ENCODE measurements at places on chromosomes 5 and 9.
A peak's percentile ranks its signal among the peaks of the same experiment; 100 is the strongest.

- DNase-seq: no peak
Observed at GRCh38 chr5:132746954-132747615, at the start of gene CCNI2. TSS of gene CCNI2 (plus strand) at chr5:132747426. CDS start at chr5:132747496, 70 bp downstream.

GRCh38 chr5:137651022-137651421 is 84.9 kb downstream of the KLHL3 start:
- DNase-seq: no peak

GRCh38 chr5:75156585-75156984 is 80.1 kb downstream of the ANKRD31 start:
- no peak for DNase-seq

DNA sequence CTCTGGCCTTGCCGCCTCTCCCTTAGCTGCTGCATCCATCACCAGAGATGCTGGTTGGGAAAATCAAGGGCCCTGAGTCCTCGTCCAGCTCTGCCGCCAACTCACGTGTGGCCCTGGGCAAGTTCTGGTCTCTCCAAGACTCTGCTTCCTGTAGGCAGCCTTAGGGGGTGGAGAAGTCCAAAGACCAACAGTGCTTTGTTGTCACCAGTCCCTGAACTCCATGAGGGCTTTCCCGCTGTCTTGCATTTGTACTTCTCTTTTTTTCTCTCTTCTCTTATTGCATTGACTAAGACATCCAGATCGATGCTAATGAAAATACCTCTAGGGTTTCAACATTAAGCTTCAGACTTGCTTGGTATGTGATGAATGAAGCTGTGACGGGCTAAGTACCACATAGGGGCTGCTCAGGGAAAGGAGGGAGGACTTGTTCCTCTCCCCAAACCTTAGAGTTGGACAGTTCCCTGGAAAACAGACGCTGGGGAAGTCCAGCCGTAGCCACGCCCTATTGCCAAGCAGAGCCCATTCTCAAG is 63.7 kb upstream of the STXBP1 start:
- DNase-seq: no peak

DNA sequence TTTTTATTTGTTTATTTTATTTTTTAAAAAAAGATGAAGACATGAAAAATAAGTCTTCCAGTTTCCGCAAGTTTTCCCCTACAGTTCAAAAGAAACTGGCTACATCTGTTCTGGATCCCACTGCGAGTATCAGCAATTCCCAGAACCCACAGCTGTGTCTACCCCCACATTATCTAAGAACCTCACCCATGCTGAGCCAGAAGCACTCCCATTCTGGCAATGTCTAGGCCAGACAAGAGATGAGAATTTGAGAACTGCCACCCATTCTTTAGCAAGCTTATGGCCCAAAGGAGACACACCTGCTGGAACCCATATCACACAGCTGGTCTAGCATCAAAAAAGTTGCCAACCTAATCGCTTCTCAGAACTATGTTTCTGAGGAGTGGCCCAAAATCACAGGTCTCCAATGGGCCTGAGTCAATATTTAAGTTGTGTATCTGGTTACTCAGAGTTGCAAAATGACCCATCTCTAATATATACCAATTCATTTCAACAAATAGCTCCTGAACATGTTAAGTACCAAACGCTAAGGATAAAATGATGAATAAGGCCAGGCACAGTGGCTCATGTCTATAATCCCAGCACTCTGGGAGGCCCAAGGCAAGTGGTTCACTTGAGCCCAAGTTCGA is 27.1 kb downstream of the MTMR12 start:
- DNase-seq: no peak

GRCh38 chr9:29144476-29144875 is 1571.2 kb upstream of the C9orf72 start:
- no peak for DNase-seq

DNA sequence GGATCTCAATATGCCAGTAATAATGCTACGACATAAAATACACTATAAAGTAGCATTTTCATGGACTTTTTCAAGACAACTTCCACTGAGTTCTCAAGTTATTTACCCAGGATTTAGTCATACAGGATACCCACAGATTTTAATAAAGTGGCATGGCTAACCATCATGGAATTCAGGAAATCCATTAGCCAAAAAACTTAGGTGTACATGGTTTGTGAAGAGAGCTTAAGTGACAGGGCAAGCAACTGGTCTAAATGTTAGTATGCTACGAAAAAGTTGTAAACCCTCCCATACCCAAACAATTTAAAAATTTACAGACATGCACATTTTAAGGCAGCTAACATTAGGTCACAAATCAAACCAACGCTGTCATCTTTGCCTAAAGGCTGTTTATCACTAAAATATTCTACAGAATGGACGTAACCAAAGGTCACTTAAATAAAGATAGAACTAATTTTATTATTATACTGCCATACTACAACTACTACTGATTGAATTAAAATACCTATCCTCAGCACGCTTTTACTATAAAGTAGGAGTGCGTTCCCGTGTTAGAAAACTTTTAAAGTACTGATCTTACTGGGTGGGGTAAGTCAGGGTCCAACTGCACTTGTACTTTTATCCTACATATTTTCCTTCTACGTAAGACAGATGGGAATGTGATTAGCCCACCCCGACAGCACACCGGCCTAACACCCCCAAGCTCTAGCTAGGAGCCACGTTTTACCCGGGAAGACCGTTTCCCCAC is 1.1 kb downstream of the UBTD2 start:
- DNase-seq: no peak

GRCh38 chr5:178145965-178146820 is 7.5 kb downstream of the NHP2 start:
- no peak for DNase-seq

DNA sequence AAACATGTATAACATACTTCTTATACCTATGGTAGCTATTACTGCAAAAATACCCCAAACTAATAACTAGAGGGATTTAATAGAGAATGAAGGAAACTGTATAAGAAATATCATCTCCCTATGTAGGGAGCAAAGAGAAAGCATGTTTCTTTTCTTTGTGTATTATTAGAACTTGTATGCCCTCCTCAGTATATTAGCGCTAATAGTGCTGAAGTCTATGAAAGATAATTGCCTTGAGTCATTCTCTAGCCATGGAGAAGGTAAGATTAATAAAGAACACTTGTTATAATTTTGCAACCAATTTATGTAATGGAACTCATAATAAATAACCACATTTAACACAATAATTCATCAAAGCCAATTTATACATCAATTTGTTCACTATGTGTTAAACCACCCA is 329.2 kb downstream of the TMEM232 start:
- no peak for DNase-seq

DNA sequence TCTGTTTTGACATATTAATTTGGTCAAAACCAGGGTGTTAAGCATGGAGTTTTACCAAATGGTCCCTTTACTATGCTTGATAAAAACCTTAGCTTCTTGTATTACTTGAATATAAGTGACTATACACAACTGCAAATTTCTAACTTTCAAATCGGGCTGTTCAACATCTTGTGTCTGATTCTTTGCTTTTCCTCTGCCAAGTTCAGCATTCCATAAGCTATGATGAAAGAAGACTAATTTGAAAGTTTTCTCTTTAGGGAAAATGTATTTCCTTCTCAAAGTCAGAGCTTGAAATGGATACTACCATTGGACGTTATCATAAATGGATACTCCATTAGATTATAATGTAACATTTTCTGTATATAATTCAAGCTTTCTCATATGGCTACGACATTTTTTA is 792.9 kb downstream of the EFNA5 start:
- no peak for DNase-seq

- DNase-seq: no peak
Observed at GRCh38 chr9:15622318-15622971, 69.6 kb downstream of the CCDC171 start.

- no peak for DNase-seq
Observed at GRCh38 chr5:142939006-142939405, 168.8 kb downstream of the ARHGAP26 start.

GRCh38 chr5:174146556-174146955 is 101.0 kb downstream of the NSG2 start:
- DNase-seq: no peak

- no peak for DNase-seq
Observed at GRCh38 chr5:142280066-142281007, 44.5 kb downstream of the SPRY4 start.

- no peak for DNase-seq
Observed at GRCh38 chr5:72123764-72124376, 16.6 kb downstream of the MAP1B start.

- peak; percentile 32 for DNase-seq
Observed at GRCh38 chr5:147188200-147189108, 46.4 kb upstream of the STK32A start.

DNA sequence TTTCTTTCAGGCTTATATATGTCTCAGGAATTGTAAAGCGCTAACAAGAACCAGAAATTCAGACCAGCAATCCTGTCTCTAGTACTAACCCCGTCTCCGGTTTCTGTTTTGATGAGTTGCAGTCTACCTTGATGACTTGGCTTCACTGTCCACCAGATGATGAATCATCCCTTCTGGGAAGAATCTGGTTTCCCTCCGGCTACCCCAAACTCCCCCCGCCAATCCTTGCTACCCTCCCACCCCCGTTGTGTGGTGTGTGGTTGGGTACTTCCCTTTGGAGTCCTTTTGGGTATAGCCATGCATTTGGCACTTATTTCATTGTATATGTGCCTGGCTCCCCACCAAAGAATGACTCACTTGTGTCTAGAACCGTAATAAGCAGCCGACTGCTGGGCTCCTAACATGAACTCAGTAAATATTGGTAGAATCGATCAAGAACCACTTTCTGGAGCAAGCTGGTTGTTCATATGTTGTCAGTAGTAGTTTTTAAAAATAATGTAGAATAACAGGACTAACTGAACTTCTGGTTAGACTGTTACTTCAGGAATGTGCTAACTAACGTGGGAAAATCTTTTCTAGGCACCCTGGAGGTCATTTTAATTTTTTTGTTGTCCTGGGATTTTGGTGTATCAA is 8.3 kb upstream of the TGFBI start:
- DNase-seq: no peak

Data from NCI-H2107 (cell line).